ENCODE measurements at places on chromosomes 3 and 15. TPM values are rescaled to one million over a fixed set of nuclear protein-coding genes. Genes with fewer than 3 reads are reported as not detected.

DNA sequence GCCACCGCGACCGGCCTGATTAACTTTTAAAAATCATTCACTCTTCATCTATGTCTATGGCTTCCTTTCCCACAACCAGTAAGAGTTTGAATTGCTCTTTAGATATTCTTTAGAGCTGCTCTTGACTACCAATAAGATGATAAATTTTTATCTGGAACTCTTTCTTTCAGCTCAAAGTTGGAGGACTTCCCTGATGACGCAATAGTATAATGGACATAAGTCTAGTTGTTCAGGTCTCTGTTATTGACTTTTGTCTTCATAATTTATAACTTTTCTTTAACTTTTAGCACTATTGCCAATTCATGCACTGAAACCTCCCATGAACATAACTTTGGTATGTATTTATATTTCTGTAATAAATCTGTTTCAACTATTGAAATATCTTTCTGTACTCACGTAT lies 61.3 kb upstream of the NLGN1 start:
- no peak for DNase-seq

Gene DYNLT2B
- 31.0 TPM for total RNA-seq

Gene KBTBD13
- total RNA-seq: not detected

DNA sequence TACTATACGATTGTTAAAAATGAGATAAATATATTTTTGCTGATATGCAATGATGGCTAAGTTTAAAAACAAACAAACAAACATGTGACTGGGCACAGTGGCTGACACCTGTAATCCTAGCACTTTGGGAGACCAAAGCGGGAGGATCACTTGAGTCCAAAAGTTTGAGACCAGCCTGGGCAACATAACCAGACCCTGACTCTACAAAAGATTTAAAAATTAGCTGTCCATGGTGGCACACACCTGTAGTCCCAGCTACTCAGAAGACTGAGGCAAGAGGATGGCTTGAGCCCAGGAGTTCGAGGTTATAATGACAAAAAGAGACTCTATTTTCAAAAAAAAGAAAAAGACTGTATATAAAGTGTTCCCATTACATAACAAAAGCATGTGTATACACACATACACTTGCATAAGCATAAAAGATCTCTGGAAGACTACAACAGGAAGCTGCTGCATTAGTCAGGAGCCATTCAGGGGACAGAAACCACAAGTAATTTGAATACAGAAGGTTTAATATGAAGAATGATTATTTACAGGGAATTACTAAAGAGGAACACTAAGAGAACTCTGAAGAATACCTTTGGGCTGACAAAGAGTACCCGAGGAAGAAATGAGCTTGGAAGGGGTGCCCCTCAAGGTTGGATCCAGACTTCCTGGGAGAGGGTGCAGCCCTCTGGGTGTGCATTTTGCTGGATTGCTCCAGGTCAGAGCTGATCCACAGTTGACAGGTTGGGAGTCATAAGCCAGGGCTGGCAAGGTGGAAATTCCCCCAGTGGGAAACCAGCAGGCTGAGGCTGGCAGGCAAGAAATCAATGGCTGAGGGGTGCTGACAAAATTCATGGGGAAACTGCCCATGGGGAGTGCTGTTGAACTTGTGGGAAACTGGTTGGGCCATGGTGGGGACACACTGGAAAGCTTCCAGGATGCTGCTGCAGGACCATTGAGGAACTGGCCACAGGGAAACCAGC lies 9.3 kb upstream of the TM4SF18 start:
- DNase-seq: peak; percentile 95

GRCh38 chr3:108037770-108038169 lies 53.1 kb downstream of the CD47 start:
- DNase-seq: no peak

DNA sequence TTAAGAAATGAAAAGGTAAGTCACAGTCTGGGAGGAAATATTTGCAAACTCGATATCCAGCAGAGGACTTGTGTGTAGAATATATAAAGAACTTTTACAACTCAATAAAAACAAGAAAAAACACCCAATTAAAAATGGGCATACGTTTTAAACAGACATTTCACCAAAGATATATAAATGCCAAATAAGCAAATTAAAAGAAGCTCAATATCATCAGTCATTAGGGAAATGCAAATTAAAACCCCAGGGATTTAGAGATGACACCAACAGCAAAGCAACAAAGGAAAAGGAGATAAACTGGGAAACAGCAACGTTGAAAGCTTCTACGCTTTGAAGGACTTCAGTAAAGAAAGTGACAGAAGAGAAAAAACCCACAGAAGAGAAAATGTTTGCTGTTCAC lies 132.3 kb downstream of the NUP210 start:
- DNase-seq: no peak

Gene EFHB
- not detected for total RNA-seq

DNA sequence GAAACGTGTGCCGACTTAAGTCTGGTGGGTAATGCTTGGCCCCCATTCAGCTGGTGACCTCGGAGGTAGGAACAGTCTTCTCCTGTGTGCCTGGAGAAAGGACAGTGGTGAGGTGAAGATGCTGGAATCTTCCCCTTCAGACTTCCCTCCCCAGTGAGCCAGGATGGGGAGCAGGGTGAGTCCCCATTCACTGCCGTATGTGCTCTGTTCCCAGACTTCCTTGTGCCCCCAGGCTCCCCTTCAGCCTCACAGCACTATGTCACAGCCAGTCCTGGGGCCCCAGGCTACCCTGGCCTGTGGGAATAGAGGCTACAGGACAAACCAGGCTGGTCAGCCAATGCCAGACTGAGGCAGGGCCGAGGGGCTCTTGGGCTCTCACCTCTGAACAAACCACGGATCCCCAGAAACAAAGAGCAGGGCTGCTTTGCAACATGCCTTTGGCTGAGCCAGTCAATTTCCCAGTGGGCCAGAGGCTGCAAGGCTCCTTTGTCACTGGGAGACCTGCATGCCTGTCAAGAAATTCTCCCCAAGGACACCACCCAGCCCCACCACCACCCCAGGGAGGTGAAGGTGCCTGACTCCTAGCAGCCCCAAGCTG lies 31.8 kb upstream of the HHATL start:
- DNase-seq: no peak

DNA sequence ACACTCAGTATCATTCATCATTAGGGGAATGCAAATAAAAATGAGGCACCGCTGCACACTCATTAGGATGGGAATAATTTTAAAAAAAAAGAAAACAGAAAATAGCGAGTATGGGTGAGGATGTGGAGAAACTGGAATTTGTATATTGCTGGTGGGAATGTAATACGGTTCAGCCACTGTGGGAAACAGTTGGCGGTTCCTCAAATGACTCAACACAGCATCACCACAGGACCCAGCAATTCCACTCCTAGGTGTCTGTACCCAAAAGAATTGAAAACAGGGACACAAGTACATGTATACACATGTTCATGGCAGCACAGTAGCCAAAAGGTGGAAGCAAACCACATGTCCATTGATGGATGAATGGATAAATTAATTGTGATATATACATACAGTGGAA lies 35.2 kb upstream of the RFTN1 start:
- peak; percentile 79 for DNase-seq
